Activated naive CD4-positive, alpha-beta T cell (primary cell): ENCODE measurements at places on chromosomes 2 and 18.

GRCh38 chr18:68441241-68441640, 273.7 kb downstream of the TMX3 start:
- DNase-seq, result no peak

DNA sequence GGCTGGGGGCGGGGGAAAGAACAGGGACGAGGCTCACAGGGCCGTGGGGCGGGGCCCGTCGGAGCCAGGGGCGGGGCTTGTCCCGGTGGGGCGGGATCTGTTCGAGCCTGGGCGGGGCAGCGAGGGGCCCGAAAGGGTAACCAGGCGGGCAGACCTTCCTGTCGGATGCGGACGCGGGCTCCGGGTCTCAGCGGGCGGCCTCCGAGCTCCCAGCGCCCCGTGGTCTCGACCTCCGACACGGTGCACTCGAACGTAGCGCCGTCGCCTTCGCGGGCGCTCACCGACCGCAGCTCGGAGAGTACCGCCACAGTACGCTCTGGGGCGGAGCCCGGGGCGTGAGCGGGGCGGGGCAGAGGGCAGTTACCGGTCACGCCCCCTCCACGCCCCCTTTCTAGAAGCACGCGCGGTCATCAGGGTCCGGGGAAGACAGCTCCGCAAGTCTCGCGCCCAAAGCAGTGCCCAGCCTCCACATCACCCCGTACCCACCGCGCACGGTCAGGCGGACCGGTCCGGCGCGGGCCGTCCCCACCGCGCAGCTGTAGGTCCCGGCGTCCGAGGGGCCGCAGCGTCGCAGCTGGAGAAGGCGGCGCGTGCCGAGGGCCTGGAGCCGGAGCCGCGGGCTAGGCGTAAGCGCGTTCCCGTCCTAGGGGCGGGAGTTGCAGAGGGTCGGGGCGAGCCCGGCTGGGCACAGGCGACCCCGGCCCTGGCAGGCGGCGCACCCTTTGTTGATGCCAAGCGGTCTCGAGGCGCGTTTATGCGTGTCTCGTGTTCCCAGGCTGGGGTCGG, 8.7 kb downstream of the TMEM198 start:
- DNase-seq, result peak; percentile 72

- no peak for DNase-seq
Observed at GRCh38 chr18:35179906-35180305, 60.9 kb upstream of the ZNF397 start.

- DNase-seq, result no peak
Observed at GRCh38 chr2:131146231-131146630, 41.1 kb downstream of the PLEKHB2 start.

DNA sequence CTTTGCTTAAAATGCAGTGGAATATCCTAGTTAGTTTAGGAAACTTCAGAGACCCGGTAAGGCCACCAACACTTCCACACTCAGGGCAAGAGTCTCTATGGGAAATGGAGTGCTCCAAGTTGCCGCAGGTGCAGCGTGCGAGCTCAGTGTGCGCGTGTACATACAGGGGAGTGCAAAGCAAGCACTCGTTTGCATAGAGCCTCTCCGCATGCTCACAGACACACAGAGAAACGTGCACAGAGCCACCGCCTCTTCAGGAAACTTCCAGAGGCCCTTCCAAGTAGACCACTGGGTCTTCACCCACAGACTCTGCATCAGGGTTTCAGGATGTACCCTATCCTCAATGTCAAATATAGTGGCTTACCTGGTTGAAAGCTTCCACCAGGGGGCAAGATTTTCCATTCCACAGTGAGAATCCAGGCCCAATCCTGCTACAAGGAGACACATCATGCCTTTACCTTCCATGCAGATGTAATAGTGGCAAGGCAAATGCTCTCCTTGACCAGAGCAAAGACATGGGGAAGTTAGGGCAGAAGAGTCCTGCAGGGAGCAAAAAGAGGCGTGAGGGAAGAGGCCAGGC, 513.0 kb upstream of the MYT1L start:
- DNase-seq, result no peak

GRCh38 chr2:176075481-176075880, 8.3 kb downstream of the EVX2 start:
- DNase-seq, result no peak

DNA sequence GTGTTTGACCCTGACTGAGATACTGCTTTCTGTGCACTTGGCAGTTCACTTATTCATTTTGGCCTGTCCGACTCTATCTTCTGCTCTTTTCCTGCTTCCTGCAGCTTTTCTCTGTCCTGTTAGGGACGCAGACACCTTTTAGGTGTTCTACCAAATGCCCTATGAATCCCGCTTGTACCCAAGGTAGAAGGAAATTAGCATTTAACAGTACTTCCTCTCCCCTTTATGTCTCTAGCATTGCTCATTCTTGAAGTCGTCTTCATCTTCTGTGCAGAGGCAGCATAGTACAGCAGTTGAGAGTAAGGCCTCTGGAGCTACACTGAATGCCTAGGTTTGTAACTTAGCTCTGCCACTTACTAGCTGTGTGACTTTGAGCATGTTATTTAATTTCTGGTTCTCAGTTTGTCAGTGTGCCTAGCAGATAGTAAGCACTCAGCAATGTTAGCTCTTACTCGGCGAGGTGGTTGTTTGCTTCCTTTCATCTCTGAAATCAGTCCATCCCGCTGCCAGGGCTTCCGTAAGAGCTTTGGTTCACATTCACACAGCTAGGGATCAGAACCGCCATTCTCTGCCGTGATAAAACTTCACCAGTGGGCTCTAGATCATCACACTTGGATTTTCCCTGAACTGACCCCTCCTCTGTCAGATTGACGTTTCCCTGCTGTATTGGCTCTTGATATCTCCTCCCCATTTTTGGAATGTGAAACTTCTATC, 1.4 kb downstream of the CCT7 start:
- DNase-seq, result no peak

GRCh38 chr18:62545098-62545497, 22.3 kb downstream of the ZCCHC2 start:
- DNase-seq, result no peak

DNA sequence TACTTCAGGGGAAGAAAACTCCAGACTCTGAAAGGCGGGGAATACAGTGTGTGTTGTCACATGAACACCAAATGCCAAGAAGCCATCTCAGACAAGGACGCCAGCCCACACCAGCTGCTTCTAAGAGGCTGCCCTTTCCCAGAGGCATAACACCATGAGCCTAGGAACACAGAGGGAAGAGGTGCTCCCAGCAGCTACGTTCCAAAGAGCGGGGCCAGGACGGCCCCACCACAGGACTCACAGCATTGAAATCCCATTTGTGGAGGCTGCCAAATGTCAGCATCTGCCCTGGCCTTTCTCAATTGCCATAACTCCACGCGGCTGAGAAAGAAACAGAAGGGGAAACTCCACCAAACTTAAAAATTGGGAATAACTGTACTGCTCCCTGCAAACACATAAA, 20.1 kb upstream of the ID2 start:
- no peak for DNase-seq

GRCh38 chr18:3255611-3256165, 6.2 kb upstream of the MYL12B start:
- no peak for DNase-seq
